KBM-7 (cell line): ENCODE measurements at places on chromosomes 11 and 22.

DNA sequence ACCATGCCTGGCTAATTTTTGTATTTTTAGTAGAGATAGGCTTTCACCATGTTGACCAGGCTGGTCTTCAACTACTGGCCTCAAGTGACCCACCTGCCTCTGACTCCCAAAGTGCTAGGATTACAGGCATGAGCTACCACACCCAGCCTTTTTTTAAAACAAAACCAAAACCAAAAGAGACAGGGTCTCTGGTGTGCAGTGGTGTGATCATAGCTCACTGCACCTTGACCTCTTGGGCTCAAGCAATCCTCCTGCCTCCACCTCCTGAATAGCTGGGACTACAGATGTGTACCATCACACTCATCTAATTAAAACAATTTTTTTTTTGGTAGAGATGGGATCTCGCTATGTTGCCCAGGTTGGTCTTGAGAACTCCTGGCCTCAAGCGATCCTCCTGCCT, 77.7 kb downstream of the PTPRJ start:
- DNase-seq = no peak

GRCh38 chr11:65811764-65812475, 21.8 kb upstream of the SNX32 start:
- no peak for DNase-seq

DNA sequence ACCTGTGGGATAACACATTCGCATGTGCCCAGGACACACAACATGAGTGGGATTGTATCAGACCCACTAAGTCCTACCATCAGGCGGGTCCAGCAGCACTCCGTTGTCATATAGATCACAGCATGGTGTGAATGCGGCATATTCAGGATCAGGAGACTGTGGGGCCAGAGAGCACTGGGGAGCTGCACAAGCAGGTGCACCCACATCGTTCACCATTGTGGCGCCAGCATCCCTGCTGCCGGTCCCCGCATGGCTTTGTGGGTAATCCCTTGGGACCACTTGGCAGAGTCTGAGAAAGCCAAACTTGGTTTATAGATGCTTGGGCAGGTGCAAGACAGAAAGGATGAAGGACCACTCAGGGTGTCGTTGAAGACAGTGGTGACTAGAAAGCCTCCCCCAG, 201.6 kb upstream of the B3GAT1 start:
- DNase-seq = no peak

- DNase-seq = no peak
Observed at GRCh38 chr11:108726077-108726800, 61.4 kb downstream of the DDX10 start.

GRCh38 chr11:119350302-119350701, 3.8 kb upstream of the MFRP start:
- no peak for DNase-seq
